ENCODE measurements at places on chromosomes 5 and 9.

- no peak for DNase-seq
Measured at GRCh38 chr5:105922080-105922479, 1748.7 kb downstream of the EFNA5 start.

GRCh38 chr9:97807681-97808080 is 45.3 kb upstream of the FOXE1 start:
- DNase-seq: no peak

GRCh38 chr9:22425551-22425950 is 21.1 kb upstream of the DMRTA1 start:
- DNase-seq: no peak

DNA sequence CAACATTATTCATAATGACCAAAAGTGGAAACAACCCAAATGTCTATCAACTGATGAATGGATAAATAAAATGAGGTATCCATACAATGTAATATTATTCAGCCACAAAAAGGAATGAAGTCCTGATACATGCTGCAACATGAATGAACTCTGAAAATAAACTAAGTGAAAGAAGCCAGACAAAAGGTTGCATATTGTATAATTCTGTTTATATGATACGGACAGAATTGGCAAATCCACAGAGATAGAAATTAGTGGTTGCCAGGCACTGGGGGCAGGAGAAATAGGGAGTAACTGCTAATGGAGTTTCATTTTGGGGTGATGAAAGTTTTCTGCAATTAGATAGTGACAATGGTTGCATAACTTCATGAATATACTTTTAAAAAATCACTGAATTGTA is 47.0 kb downstream of the KIF24 start:
- no peak for DNase-seq

DNA sequence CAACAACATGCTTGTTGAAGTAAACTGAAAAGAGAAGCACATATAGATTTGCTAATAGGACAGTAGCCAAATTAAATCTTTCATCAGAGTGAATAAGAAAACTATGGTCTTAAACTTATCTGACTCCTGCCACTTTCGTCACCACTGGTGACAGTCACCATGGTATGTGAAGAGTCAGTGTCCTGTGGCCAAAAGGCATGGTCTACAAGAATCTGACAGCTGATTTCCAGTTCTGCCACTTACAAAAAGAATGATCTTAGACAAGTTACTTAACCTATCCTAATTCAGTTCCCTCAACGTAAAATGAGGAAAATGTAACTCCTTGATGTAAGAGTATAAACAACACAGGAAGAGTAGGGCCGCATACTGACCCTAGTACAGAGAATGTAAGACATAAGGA is 102.0 kb downstream of the LPAR1 start:
- DNase-seq: no peak

GRCh38 chr5:23026252-23027170 is 173.4 kb upstream of the CDH12 start:
- DNase-seq: no peak

DNA sequence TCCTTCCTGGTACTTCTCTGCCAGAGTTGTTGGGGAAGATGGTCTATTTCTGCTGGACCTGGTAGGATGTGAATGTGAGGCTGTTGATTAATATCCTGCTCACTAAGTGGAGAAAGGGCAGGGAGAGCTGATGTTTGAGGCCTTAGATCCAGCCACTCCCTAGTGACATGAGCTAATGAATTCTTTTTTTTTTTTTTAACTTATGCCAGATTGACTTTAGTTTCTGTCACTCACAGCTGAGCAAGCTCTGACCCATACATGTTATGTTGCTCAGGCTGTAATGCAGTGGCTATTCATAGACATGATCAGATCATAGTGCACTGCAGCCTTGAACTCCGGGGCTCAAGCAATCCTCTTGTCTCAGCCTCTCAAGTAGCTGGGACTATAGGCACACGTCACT is 75.1 kb upstream of the SPRY4 start:
- DNase-seq: no peak

DNA sequence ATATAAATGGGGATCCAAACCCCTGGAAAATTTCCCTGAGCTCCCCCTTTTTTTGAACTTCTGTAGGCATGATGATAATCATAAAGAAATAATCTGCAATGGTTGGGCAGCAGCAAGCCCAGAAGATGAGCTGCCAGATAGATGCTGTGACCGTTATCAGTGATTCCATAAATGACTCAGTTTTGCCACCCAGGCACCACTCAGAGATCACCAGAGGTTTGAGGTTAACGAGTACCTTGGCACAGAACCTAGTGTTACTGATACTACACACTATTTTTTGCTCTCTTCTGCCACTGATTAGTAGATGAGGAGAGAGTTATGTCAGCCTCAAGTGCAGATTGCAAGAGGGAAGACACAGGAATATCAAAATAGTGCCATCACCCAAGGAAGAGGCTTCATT is 199.3 kb upstream of the PTGER4 start:
- DNase-seq: peak; percentile 17

- DNase-seq: no peak
Measured at GRCh38 chr9:70923961-70924360, 197.5 kb downstream of the TRPM3 start.

DNA sequence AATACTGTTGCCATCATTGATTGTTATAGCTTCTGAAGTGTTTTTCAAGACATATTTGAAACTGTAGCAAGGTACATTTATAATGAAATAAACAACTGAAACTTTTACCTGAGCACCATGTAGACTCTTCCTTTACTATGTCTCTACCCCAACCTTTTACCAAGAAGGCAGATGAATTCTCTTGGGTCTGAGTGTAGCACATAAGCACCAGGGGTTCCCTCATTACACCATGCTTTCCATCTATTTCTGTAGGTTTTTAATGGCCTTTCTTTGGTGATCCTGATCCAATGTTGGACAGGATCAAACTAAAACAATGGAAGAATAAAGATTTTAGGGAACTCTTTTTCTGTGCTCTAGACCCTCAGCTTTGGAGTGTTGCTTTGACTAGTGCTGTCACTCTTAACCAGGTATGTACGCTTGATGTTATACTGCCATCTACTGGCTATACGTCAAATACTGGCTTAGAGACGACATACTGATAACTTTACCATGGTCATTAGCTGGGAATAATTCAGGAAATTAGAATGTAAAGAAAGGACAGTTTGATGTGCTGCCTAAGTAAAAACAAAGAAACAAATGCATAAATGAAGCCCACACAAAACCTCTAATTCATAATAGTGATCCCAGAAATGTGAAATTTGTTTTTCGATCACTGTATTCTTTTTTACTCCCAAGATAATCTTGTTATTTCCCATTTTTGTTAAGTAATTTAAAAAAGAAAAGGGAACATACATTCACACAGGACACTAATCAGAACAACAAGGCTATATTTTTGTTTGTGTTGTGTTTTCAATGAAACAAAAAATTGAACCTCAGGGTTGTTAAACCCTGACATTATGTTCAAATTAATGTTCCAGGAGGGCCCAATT is 30.7 kb downstream of the IFNW1 start:
- DNase-seq: no peak

GRCh38 chr5:104353371-104353770 is 790.8 kb upstream of the NUDT12 start:
- DNase-seq: no peak

DNA sequence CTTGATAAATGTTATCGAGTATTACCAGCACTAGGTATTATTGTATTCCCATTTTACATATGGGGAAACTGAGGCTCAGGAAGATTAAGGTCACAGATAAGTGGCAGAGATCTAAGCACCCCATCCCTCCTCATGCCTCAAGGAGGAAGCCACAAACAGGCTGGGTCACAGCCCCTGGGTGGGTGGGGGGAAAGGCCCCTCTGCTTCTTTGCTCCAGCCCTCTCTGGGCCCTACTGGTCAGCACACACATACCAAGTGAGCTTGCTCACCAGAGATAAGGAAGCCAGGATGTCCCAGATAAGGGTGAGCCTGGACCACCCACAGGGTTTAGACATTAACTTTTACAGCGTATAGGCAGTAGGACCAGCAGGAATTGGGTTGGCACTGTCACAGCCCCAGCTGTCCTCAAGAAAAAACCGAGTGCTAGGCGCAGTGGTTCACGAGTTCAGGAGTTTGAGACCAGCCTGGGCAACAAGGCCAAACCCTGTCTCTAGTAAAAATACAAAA is 45.3 kb downstream of the STK10 start:
- DNase-seq: no peak

DNA sequence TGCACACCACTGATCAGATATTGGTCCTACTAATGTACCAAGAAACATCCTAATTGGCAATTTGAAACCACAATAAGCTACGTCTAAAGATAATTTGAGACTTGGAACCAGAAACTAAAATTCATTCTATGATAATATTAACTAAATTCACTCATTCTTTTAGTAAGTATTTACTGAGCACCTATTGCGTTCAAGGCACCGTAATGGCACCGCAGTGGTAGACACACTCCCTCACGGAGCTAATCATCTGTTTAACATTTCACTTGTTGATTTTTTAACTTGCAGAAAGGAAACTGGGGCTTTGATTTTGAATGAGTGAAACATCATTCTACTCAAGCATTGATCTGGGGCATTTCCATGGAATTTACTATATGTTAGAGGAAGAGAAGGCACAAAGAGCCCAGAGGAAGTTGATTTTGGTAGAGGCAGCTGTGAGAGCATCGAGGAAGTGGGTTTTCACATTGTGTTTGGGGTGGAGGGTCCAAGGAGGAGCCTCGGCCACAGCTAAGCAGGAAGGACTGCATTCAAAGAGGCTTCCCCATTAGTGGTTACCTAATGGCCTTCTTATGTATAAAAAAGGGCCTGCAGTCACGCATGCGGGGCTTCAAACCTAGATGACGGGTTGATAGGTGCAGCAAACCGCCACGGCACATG is 7.1 kb downstream of the RAPGEF1 start:
- no peak for DNase-seq

DNA sequence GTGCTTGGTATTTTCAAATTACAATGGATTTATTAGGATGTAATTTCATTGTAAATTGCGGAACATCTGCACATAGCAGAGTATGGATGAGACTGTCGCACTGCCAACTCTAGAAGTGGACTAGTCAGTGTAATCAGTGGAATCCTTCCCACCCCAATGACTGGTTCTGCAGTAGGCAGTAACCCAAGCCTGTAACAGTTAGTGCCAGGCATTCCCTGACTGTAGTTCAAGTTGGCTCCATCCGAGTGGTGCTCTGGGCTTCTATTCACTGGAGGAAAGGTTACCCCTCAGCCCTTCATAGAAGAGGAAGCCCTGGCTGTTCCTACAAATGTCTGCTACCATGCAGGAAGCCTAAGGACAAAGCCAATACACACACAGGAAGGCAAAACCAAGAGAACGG is 23.2 kb downstream of the AK3 start:
- no peak for DNase-seq

GRCh38 chr9:86854898-86855523 is 92.3 kb downstream of the GAS1 start:
- no peak for DNase-seq

Measured in stimulated activated CD4-positive, alpha-beta T cell treated with anti-CD3 and anti-CD28 coated beads, Interleukin-1b, Interleukin-23, amount 100 ng/mL, for 24 hours (primary cell).